Amygdala (tissue), 56 donors: ENCODE measurements at places on chromosomes 1 and 21.
A peak's percentile ranks its signal among the peaks of the same experiment; 100 is the strongest.

- no peak for DNase-seq
These were observed 106.4 kb upstream of the PBX1 start for GRCh38 chr1:164452549-164452948.

DNA sequence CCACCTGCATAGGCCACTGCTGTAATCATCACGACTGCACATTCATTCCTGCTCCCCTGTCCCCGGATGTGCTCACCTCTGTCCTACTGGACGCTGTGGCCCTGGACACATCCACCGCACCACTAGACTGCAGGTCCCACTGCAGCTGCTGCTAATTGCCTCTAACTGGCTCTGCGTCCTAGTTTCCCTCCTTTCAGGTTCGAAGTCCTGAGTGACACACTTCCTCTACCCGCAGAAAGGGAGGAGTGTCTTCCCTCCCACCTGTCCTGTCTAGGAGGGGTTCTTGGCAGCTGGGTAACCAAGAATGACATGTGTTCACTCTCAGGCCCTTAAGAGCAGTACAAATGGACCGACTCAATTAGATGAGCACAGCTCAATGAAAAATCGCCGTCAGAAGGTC lies 40.5 kb upstream of the ITPKB start:
- DNase-seq: no peak

DNA sequence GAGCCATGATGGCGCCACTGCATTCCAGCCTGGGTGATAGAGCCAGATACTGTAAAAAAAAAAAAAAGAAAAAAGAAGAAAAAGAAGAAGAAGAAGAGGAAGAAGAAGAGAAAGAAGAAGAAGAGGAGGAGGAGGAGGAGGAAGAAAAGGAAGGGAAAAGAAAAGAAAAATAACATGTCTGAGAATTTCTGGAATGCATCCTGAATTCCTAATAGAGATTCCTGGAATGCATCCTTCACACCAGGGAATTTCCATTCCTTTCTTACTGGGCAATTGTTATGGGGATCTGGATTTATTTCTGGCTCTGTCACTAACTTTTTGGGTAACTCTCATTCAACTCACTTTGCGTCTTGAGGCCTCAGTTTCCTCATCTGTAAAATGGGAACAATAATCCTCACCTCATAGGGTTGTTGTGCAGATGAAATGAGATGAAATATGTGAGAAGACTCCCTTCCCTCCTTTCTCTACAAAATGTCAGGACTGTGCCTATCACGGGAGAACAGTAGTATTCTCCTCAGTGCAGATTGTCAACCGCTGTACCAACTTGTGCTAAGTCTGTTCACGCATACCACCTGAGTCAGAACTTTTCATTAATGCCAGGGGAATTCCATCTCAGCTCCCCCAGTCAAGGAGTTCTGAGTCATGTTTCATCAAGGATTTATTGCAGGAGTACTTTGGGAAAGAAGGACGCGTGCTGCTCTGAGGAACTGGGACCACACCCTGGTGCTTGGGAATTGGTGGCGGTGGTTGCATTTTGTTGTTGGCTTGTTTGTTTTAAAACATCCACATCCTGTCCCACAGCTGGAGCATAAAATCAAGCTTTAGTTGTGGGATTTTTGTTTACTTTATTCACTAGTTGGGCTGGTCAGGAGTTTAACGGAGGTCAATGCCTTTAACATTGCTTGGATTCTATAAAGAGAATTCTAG lies 42.4 kb upstream of the ROR1 start:
- DNase-seq: no peak

GRCh38 chr1:47243910-47244309 lies 11.9 kb upstream of the TAL1 start:
- DNase-seq: no peak

GRCh38 chr1:232608427-232608826 lies 21.5 kb downstream of the SIPA1L2 start:
- no peak for DNase-seq

- DNase-seq: no peak
These were observed 10.5 kb downstream of the RXFP4 start for GRCh38 chr1:155951753-155952504.

DNA sequence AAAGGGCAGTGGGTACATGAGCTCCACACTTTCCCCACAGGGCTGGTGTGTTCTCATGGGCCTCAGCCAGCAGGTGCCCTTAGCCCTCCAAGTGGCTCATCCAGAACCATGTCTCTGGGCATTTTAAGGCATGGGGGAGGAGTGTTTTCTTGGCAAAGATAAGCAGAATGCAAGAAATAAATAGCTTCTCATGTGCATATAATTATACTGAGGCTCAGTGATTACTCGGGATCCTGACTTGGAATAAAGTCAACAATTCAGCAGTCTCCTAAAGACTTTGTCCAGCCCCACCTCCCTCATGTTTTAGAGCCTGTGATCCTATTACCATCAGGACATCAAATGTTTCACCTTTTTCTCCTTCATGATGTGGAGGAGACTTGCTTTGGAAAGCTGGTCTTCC lies 92.7 kb upstream of the COG2 start:
- DNase-seq: no peak

- no peak for DNase-seq
These were observed 190.4 kb upstream of the TNR start for GRCh38 chr1:175933801-175934200.

GRCh38 chr21:38323721-38324531 lies 67.1 kb downstream of the KCNJ15 start:
- no peak for DNase-seq

- no peak for DNase-seq
These were observed 19.3 kb downstream of the OBSCN start for GRCh38 chr1:228226956-228227791.

DNA sequence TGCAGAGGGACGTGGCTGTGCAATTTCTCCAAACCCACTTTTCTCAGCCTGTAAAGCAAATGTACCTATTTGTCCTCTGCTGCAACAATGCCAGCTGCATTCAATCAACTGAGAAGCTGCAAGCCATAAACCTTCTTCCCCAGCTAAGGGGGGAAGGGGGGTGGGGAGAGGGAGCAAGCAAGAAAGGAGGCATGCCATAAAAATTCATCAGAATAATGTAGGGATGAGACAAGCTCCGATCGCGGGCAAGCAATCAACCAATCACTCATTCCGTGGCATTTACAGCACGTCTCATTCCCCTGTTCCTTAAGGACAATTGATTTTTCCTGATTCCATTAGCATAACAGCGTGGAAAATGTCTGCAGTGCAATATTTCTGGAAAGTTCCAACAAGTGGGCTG lies 144.8 kb downstream of the DMRTA2 start:
- DNase-seq: no peak

DNA sequence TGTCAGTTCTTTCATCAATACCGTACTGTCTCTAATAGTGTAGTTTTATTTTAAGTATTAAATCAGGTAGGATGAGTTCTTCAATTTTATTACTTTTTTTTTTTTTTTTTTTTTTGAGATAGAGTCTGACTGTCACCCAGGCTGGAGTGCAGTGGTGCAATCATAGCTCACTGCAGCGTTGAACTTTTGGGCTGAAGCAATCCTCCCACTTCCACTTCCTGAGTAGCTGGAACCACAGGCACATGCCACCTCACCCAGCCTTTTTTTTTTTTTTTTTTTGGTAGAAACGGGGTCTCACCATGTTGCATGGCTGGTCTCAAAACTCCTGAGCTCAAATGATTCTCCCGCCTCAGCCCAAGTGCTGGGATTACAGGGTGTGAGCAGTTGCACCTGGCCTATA lies 44.3 kb downstream of the INAVA start:
- DNase-seq: no peak

DNA sequence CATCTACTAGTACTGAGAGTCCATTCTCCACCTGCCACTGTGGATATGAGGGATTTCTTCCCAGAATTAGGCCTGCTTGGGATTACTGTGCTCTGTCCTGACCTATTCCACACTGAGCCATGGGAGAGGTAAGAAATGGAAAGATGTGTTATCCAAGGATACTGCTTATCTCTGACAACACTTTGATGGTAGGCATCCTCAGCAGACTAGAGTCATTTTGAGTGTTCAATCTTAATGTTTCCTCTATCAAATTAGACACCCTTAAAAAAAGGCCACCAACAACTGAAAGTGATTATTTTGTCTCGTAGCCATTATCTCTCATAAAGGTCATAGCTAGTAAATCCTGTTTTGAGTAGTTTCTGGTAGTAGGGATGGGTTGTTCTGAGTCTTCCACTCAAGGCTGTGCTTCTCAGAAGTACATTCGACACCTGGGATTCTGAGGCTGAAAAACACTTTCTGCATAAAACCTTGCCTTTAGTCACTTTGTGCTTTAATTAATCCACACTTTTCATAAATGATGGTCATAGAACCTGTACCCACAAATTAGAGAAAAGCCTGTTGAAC lies 8.8 kb downstream of the ATPAF1 start:
- no peak for DNase-seq

- no peak for DNase-seq
These were observed 34.0 kb downstream of the TBCE start for GRCh38 chr1:235401251-235401650.

- no peak for DNase-seq
These were observed 257.0 kb upstream of the USP24 start for GRCh38 chr1:55472115-55472514.

DNA sequence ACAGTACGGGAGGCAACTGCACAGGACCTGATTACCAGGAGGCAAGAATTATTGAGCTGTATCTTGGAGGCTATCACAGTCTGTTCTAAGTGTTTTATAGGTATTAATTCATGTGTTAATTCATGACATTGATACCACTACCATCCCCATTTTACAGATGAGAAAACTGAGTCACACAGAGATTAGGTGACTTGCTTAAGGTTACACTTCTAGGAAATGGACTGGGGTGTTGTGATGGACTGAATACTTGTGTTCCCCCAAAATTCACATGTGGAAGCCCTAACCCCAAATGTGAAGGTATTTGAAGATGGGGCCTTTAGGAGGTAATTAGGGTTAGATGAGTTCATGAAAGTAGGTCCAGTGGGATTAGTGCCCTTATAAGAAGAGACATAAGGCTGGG lies 10.1 kb upstream of the TRIM63 start:
- DNase-seq: no peak

- no peak for DNase-seq
These were observed 73.4 kb upstream of the EDN2 start for GRCh38 chr1:41557751-41558455.

GRCh38 chr1:78177708-78178270 lies 132.0 kb downstream of the GIPC2 start:
- no peak for DNase-seq

DNA sequence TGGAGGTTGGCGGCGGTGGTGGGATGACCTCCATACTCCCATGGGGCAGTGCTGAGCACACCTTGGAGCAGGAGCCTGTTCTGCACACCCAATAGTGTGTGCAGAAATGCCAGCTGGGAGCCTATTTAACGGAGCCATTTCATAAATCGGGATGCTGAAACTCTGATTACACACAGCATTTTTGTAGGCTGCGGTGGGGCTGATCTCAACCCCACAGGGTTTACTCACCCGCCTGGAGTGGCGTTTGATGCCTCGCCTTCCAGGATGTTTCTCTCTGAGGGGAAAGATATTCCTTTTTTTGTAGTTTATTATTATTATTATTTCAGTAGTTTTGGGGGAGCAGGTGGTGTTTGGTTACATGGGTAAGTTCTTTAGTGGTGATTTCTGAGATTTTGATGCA lies 82.6 kb upstream of the WDR26 start:
- no peak for DNase-seq

GRCh38 chr1:161879261-161879660 lies 113.1 kb downstream of the ATF6 start:
- DNase-seq: no peak

DNA sequence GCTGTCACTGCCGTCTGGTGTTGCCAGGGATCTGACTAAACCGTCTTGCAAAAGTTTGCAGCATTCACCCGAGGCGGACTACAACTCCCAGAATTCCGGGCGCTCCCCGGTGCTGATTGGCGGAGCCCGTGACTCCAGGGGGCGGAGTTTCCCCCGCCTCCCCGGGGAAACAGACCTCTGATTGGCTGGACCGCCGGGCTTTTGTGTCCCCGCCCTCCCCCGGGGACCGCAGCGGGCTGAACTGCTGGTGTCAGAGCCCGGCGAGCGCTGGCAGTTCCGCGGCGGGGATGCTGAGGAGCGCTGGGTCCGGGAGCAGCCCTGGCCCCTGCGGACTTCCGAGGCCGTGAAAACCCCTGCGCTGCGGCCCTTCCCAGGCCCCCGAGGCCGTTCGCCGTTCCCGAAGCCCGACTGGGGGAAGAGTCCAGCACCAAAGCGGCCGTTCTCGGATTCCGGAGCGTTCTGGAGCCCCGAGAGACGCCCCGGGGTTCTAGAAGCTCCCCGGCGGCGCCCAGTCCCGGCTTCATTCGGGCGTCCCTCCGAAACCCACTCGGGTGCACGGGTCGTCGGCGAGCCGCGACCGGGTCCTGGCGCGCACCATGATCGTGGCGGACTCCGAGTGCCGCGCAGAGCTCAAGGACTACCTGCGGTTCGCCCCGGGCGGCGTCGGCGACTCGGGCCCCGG lies at the start of gene SESN2:
SESN2 (plus strand) TSS at position 267 of the 682 bp plus-strand sequence; CDS start at position 597, 330 bp downstream.
- DNase-seq: peak; percentile 97

GRCh38 chr1:163983097-163983496 lies 575.9 kb upstream of the PBX1 start:
- no peak for DNase-seq

- DNase-seq: no peak
These were observed 35.2 kb downstream of the RRP1 start for GRCh38 chr21:43824333-43825241.

- no peak for DNase-seq
These were observed 11.2 kb downstream of the RCAN1 start for GRCh38 chr21:34603710-34604057.

- DNase-seq: no peak
These were observed 12.7 kb upstream of the ZYG11B start for GRCh38 chr1:52713590-52713989.

GRCh38 chr1:49448200-49448599 lies 575.6 kb downstream of the AGBL4 start:
- DNase-seq: no peak

- no peak for DNase-seq
These were observed 172.0 kb downstream of the CDC7 start for GRCh38 chr1:91672601-91673161.

- no peak for DNase-seq
These were observed 906 bp upstream of the ADARB1 start for GRCh38 chr21:45073301-45074047.

- no peak for DNase-seq
These were observed 20.9 kb upstream of the LY9 start for GRCh38 chr1:160774886-160775719.

- DNase-seq: no peak
These were observed 14.1 kb downstream of the MFAP2 start for GRCh38 chr1:16966282-16966681.

GRCh38 chr1:15081102-15081501 lies 72.4 kb upstream of the TMEM51 start:
- no peak for DNase-seq

GRCh38 chr1:206803221-206803730 lies 31.0 kb upstream of the IL10 start:
- no peak for DNase-seq

DNA sequence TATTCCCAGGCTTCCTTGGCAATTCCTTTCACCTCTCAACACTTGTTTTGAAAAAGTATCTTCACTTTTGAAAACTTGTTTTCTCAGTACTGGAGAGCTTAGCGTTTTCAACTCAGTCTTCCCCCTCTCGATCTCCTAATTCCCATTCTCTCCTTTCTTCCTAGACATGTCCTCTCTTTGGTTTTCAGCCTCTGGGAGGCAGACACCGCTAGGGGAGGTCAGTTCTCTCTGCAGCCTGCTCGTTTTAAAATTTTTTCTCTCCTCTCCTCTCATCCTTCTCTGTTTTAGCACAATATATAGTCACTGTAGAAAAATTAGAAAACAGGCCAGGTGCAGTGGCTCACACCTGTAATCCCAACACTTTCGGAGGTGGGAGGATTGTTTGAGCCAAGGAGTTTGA lies 12.6 kb upstream of the RHEX start:
- no peak for DNase-seq
